ENCODE measurements at places on chromosomes 7 and 10.
A peak's percentile ranks its signal among the peaks of the same experiment; 100 is the strongest.

- peak; percentile 31 for DNase-seq
These were observed 12.5 kb downstream of the GPER1 start for GRCh38 chr7:1100386-1100785.

DNA sequence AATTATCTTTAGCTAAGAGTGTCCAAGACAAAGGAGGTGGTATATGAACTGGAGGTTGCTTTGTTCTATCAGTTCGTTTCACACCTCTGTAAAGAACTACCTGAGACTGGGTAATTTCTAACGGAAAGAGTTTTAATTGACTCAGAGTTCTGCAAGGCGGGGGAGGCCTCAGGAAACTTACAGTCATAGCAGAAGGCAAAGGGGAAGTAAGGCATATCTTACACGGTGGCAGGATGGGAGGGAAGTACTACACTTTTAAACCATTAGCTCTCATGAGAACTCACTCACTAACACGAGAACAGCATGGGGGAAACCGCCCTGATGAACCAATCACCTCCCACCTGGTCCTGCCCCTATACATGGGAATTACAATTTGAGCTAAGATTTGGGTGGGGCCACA lies 1202.3 kb upstream of the LRRTM3 start:
- no peak for DNase-seq

DNA sequence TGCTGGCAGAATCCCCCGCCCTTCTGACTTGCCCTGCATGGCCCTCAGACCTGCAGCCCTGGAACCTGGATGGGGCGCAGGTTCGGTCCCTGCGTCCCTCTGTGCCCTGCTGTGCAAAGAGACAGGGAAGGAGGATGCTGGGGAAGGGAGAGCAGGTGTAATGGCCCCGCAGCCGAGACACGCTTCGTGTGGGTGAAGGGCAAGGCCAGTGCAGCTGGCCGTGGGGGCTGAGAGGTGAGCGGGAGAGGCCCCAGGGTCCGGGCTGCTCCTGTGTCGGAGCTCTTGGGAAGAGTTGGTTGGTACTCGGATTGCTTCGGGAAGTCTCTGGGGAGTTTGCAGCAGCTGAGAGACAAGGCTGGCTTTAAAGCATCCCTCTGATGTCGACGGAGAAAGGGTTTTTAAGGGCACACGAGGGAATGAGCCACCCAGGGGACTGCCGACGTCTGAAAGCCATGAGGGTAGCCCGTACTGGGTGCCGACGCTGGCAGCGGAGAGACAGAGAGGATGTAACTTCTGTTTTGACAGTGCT lies 6.5 kb downstream of the ELFN1 start:
- DNase-seq = no peak

DNA sequence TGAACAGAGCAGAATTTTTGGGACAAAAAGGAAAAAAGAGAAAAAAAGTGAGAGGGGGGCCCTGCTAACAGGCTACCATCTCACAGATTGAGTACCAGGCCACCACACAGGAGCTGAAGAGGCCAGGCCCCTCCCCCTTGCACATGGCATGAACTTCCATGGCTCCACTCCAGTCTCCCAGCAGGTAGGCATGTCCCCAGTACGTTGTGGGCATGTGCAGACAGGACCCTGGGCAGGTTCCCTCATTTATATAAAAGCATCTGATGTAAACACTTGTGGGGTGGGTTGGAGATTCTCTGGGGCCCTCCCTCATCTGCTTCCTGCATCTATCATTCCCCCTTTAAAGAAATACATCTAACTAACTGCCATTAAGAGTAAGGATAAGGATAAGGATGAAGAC lies 45.0 kb upstream of the AKR1C1 start:
- no peak for DNase-seq

DNA sequence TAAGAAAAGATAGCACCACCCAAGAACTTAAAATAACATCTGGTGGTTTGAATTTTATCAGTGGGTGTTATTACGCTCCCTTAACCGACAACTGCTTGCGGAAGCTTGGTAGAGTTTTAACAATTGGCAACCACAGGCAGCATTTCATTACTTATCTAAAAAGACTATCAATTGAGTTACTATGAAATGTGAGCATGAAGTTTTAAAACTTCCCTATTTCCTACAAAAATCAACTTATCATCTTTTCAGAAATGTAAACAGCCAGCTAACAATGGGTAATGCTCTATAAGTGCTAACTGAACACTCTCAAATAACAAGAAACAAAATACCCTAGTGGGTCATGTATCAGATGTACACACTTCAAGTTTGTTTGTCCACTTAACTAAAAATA lies 68.8 kb downstream of the OSBPL3 start:
- no peak for DNase-seq

DNA sequence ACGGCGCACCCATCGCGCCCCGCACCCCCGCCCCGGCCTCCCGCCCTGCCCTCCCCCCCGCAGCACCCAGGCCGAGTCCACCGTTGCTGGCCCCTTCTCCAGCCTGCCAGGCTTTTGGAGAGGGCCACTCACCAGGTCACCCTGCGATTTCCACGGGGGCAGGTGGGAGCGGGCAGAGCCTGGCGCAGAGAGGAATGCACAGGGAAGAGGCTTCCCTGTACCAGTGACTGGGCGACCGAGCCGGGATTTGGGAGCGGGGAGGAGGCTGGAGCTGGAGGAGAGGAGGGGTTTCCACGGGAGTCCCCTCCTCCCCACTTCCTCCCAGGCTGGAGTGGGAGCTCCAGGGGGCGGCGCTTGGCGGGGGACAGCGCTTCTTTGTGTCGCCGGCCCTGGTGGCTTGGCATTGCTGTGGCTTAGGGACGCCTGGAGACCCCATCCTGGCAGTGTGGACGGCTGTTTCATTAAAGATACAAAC lies 19.3 kb downstream of the TCAF1 start:
- peak; percentile 68 for DNase-seq

DNA sequence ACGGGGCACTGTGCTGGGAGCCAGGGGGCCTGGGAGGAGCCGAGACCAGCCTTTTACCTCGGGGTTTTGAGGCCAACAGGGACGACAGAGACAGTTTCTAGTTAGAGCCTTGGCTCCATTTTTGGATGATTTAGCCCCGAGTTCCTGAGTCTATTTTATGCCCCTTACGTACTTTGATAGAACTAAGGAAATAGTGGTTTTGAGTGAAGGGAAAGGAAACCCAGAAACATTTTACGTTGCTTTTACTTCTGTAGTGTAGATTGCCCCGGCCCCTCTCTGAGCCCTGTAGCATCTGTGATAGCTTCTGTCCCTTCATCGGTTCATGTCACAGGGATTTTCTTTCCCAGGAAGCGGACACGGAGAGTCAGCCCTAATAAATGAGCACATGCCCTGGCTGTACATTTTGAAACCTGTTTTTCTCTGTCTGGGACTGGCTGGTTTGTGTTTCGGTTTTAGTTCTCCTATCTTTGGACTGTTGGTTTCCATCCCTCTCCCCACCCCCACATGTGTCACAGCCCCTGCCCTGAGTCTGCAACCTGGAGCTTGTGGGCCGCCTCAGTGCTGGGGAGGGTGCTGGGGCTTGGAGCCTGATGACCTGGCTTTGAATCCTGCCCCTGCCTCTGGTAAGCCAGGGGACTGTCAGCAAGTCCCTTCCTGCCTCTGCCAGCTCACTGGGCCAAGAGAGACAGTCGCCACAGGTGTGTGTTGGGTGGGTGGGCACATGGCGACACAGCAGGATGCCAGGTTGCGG lies 6.9 kb upstream of the ORAI2 start:
- DNase-seq = no peak

DNA sequence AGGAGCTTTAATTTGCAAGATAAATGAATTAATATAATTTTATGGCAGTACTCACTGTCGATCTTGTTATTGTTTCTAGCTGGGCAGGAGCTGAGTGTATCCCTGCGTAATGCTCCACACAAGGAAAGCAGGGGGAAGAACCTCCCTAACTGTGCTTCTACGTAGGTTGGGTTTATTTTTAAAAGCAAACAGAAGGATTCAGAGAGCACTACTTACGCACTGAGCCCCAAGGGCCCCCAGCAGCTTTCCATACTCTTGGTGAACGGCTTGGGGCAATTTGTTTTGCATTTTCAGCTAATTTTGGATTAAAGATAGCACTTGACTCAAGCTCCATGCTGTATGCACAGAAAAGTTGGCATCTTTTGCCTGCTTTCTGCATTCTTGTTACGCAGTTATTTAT lies 9.6 kb downstream of the DUSP5 start:
- DNase-seq = no peak

GRCh38 chr10:106502641-106503040 lies 661.9 kb downstream of the SORCS1 start:
- no peak for DNase-seq

GRCh38 chr7:151408839-151409666 lies 785 bp downstream of the WDR86 start:
- DNase-seq = no peak

- no peak for DNase-seq
These were observed 1043.2 kb upstream of the C7orf33 start for GRCh38 chr7:147547252-147547897.

DNA sequence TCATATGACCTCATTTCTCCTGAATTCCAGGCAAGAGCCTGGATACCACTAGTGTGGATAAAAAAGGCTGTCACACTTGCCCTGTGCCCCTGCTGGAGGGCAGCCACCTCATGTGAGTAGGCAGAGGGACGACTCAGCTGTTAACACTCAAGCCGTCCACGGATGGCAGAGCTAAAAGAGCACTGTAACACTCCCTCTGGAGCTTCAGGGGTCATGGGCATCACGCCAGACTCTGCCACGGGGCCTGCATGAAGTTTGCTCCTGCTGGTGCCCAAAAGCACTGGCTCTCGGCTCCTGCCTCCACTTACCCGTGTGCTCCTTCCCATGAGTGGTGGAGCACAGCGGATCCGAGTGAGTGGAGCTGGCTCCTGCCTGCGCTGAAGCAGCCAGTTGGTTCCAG lies 919.8 kb upstream of the C7orf33 start:
- DNase-seq = no peak

- DNase-seq = no peak
These were observed 103.3 kb upstream of the PFKP start for GRCh38 chr10:2963889-2964631.

- DNase-seq = no peak
These were observed 47.7 kb downstream of the PIK3AP1 start for GRCh38 chr10:96672481-96673175.

DNA sequence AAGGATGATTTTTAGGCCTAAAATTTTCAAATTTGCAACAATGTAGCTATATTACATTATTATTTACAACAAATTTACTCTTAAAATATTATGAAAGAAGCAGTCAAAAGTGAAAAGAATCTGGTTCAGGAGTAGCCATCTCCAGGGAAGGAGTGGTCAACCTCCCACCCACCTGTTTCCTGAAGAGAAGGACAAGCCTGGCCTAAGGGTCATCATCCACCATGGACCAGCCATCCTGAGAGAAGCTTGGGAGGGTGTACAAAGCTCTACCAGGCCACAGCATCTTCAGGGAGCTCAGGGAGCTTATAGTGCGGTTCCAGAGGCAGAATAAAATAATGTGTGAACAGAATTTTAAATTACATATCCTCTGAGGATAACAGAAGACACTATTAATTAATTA lies 38.1 kb downstream of the COL1A2 start:
- no peak for DNase-seq

DNA sequence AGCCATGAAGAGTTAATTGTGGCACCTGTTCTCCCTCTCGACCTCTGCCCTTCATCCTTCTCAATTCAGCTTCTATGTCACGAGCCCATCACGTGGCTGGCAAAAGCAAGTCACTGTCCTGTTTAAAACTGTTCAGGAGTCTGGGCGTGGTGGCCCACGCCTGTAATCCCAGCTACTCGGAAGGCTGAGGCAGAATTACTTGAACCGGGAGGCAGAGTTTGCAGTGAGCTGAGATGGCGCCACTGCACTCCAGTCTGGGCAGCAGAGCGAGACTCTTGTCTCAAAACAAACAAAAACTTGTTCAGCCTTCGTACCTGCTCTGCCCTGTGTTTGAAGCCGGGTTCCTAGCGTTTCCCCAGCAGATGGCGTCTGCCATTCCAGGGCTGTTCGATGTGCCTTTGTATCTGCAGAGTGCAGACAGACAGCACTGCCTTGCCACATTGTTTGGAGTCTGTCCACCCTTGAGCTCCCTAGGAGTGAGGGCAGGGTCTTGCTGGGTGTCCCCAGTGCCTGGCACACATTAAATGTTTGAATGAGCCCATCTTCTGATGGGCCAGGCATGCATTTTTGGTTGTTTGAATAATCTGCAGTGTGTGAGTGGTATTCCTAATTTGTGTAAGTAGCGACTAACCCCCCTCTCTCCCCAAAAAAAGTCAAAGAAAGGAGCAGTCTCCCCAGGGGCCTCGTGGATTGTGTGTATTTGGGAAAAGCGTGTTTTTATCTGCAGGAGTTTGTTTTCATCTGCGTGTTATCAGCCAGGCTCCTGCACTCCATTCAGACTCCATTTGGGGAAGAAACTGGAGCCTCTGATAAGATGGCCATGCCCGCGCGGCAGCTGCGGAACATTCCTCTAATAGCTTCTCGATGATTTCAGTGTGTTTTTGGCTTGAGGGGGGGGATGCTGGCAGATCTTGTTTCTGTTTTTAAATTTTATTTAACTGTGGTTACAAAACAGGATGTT lies 61.2 kb downstream of the DNAJB6 start:
- peak; percentile 52 for DNase-seq

GRCh38 chr10:86299562-86299961 lies 67.0 kb downstream of the GRID1 start:
- DNase-seq = no peak

Data from endothelial cell of umbilical vein (primary cell).